Smooth muscle cell of the pulmonary artery (primary cell): ENCODE measurements at places on chromosomes 7 and 10. TPM values are rescaled to one million over a fixed set of nuclear protein-coding genes. Genes with fewer than 3 reads are reported as not detected.

Gene HEPACAM2
- total RNA-seq = 0.07 TPM in 1 of 2 replicates, not detected in the other

Gene KCNIP2
- total RNA-seq = 1.5 and 1.8 TPM in 2 replicates

Gene POT1
- 38.2 and 44.1 TPM in 2 replicates for total RNA-seq

Gene ATOH7
- 0.07 TPM in 1 of 2 replicates, not detected in the other for total RNA-seq

Gene CDHR1
- under 0.01 and 0.20 TPM in 2 replicates for total RNA-seq

Gene PIK3AP1
- 0.13 TPM in 1 of 2 replicates, not detected in the other for total RNA-seq

Gene ADAM8
- 1.5 and 2.7 TPM in 2 replicates for total RNA-seq

Gene PIP
- not detected in 2 replicates for total RNA-seq
